ENCODE measurements at places on chromosomes 3 and 15.

- no peak for DNase-seq
Observed at GRCh38 chr15:48710952-48711495, 65.5 kb upstream of the FBN1 start.

- DNase-seq = no peak
Observed at GRCh38 chr15:51580385-51580784, 42.2 kb downstream of the DMXL2 start.

DNA sequence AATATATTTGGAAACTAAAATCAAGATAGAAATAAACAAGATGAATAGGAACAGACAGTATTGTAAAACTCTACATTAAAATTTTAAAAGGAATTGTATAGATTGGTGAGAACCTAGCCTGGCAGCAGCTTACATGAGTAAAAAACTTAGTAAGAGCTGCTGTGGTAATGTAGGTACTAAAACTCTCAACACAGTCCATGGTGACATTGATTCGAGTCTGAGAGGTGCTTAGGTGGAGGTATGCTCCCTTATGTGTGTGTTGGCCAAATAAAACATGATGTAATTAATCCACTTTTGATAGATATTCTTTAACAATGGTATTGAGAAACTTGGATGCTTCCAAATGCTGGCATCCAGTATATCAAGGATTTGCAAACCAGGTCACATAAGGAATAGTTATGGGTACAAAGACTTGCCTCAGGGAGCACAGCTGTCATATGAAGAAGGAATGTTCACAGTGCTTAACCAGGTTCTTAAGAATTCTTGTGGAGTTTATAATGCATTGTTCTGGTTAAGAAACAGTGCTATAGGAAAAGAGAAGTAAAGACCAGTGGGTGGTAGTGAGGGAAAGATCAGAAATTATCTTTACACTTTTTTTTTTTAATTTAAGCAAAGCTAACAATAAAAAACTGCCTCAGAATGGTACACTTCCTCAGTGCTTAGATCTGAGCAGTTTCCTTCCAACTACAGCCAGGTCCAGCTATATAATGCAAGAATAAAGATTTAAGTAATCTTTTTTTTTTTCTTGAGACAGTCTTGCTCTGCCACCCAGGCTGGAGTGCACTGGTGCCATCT, 24.6 kb upstream of the IL20RB start:
- no peak for DNase-seq

DNA sequence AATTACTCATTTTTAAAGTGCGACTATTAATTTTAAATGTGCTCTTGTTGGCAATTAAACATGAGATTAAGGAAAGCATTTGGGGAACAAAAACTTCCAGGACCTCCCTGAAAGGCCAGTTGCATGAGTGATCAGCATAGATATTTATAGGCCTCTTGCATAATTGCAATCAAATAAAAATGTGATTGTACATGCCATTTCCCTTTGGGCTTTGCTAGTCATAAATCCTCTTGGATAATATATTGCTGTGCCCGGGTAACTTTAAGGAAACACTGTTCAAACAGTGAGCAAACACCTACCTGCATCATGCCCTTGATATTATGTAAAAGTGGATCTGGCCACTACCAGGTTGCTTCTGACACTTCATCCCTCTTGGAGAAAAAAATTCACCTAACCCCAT, 239.1 kb downstream of the MCTP2 start:
- no peak for DNase-seq

DNA sequence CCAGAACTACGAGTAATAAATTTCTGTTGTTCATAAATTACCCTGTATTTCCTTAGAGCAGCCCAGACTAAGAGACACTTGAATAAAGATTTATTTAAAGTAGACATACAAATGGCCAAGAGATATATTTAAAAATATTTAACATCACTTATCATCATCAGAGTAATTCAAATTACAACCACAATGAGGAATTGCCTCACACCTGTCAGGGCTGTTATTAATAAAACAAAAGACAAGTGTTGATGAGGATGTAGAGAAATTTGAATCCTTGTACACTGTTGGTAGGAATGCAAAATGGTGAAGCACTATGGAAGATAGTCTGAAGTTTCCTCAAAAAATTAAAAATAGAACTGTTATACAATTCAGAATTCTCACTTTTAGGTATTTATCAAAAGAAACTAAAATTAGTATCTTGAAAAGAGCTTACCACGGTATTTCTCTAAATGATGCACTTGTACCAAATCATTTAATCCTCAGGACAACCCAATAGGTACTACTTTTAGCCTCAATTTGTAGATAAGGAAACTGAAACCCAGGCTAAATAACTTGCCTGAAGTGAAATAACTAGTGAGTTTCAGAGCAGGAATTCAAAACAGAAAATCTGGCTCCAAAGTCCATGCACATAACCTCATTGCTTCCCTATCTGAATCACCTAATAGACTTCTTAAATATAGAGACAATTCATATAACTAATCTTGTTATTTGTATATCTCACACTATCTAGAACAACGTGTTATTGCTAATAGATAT, 69.4 kb downstream of the ZBTB20 start:
- DNase-seq = no peak

DNA sequence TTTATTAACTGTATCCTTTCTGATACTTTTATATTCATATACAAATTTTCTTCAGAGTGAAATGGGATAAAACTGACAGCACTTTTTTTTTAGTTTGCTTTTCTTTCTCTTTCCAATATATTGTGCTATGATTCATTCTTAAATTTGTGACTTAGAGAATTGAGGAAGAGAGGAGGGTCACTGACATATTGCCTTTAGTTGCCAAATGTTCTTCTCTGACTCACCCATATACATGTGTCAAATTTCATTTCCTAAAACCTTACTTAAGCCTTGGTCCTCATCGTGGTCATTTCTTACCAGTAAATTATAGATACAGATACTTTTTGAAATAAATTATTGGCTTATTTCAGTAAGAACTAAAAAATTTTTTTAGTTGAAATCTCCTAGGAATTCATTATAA, 53.9 kb downstream of the CLASP2 start:
- no peak for DNase-seq

DNA sequence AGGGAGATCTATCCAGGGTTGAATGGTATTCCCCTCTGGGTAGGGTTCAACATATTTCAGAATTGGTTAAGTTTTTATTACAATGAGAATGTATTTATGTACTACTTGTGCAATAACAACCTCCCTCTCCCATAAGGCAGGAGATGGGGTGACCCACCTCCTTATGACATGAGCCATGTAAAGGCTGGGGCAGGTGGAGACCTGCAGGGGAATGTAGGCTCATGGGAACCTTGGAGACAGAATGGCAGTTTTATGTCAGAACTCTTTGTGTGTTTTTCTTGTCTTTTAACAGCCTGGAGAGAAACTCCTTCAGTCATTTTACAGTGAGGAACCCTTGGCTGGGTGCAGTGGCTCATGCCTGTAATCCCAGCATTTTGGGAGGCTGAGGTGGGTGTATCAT, 24.6 kb upstream of the INSYN1 start:
- no peak for DNase-seq

- no peak for DNase-seq
Observed at GRCh38 chr3:27319847-27320526, 49.2 kb downstream of the NEK10 start.

DNA sequence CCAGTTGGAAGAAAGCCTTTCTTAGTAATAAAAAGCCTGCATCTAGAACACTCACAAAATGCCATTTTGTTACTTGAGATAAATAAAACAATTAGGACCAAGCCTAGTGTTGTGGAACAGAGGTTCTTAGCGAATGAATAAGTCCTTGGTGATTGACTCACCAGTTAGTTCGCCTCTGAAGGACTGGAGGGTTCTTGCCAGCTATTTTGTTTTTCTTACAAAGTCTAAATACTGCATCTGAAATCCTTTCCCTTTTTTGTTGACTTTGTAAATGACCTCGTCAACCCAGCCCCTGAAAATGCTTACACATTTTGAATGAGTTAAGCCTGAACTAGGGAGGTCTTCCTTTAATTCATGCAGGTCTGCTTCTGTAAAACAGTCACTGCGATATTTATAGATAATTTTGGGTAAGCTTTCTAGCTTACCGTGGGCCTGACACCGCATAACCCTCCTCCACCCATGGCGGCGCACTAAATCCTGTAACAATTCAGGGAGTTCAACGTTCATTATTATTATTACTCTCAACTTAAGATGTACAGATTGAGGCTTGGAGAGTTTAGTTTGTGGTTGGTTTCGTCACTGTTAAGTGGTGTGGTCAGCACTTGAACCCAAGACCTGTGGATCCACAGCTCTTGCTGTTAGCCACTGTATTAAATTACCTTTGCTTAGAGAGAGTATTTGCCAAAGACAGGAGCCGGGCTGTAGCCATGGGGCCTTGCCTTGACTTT, 45.0 kb upstream of the SACM1L start:
- DNase-seq = no peak

- DNase-seq = no peak
Observed at GRCh38 chr3:22241110-22241509, 490.1 kb upstream of the ZNF385D start.

- DNase-seq = no peak
Observed at GRCh38 chr3:143634991-143635390, 213.3 kb downstream of the SLC9A9 start.

GRCh38 chr3:197505796-197506548, 49.8 kb downstream of the BDH1 start:
- DNase-seq = peak; percentile 64

GRCh38 chr3:114155370-114155821, 23.5 kb downstream of the DRD3 start:
- peak; percentile 61 for DNase-seq

GRCh38 chr3:52121813-52122212, 32.4 kb downstream of the POC1A start:
- DNase-seq = no peak

GRCh38 chr3:55189359-55189801, 261.5 kb upstream of the LRTM1 start:
- DNase-seq = peak; percentile 91

DNA sequence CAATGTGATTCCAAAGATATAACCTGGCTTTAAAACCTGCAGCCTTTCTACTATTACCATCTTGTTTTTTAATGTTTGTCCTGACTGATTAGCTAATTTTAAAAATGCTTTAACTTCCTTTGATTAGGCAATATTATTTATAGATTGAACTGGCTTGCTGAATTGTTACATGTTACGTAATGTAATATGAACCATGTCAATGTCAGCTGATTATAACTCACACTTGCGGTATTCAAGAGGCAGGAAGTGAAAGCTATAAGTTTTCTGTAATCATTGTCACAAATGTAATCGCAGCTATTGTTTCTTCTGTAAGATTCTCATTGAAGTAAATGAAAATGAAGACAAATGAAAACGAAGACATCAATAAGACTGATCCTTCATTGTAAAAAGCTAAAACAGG, 146.8 kb downstream of the ROBO2 start:
- no peak for DNase-seq

- DNase-seq = no peak
Observed at GRCh38 chr3:170560717-170561382, 25.0 kb downstream of the SLC7A14 start.

GRCh38 chr3:49269443-49270155, 7.4 kb downstream of the C3orf62 start:
- DNase-seq = no peak

DNA sequence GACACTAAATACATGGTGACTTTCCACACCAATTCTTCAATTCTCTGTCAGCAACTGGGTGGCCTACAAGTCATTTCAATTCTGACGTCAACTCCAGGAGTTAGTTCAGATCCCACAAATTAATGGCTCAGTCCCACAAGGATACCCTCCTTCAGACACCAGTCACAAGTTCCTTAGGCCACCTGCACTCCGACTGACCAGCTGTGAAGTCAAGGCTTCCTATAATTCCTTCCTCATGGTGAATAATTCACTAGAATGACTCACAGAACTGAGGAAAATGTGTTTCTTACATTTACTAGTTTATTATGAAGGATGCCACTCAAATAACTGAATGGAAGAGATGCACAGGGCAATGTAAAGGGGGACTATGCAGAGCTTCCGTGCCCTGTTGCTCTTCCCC, 6.3 kb upstream of the PIAS1 start:
- DNase-seq = no peak

- DNase-seq = peak; percentile 84
Observed at GRCh38 chr3:48194446-48195071, 6.3 kb upstream of the CDC25A start.

DNA sequence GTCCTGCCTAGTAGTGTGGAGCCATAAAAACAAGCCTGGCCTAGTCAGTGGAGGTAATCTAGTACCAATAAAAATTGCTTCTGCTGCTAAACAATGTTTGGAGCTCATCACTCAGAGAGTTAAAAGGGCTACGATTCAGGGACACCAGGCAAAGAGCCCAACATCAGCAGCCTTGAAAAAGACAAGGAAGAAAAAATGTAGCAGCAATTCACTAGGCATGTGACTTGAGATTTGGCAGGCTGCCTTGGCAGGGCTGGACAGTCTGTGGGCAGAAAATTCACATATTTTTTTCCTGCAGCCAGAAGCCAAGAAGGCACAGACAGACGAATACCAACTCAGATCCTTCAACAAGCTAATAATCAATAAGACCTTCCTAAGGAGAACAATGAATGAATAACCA, 47.2 kb downstream of the IGSF11 start:
- DNase-seq = no peak

- DNase-seq = no peak
Observed at GRCh38 chr3:60764870-60765269, 486.4 kb downstream of the FHIT start.

- no peak for DNase-seq
Observed at GRCh38 chr3:148226246-148226645, 471.5 kb upstream of the AGTR1 start.

- DNase-seq = no peak
Observed at GRCh38 chr15:70477750-70478250, 285.6 kb downstream of the UACA start.

GRCh38 chr3:122858373-122858772, 63.5 kb downstream of the SLC49A4 start:
- DNase-seq = no peak

DNA sequence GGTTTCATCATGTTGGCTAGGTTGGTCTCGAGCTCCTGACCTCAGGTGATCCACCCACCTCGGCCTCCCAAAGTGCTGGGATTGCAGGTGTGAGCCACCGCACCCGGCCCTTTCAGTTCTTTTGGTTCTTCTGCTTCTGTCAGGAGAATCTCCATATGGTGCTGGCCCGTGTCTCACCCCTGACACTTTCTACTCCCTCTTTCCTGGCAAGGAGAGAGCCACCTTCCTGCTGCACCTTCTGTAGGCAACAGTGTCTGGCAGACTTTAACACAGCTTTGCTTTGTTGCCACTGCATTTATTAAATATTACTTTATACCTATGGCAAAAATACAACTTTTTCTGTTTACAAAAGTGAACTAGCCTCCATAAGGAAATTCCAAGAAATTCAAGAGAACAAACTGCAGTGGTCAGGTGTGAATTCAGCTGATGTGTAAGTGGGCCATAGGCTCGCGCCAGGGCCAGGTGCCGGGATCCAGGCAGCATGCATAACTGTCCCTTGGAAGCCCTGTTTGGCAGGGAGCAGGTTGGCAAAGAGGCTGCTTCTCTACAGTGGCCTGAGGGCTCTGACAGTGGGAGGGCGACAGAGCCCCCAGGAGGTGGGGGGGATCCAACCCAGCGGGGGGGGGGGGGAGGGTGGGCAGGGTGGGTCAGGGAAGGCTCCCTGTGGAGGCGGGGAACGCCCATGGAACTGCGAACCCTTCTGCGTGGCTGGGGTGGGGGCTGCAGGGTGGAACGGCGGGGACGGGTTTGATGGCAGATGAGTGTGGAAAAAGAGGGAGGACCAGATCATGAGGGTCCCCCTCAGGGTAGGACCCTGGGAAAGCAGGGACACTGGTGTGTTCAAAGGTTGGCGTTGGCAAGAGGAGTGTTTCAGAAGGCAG, 21.1 kb downstream of the CTSH start:
- no peak for DNase-seq

GRCh38 chr3:116425126-116425525, 20.2 kb downstream of the LSAMP start:
- DNase-seq = no peak
